Testis (tissue), 5 donors: ENCODE measurements at places on chromosomes 3 and 15.

DNA sequence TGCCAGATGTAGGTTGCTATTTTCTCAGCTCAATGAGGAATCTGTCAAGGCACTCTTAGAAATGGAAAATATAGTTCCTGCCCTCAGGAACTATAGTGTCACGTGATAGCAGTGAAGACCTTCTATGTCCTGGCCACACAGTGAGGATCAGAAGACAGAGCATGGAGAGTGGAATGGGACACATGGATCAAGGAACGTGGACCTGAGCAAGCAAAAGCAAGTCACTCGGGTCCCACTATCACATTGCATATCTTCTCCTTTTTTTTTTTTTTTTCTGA, 21.2 kb downstream of the SMAD3 start:
- no peak overlapping the region for H3K4me3 ChIP-seq
- no peak overlapping the region for H3K27ac ChIP-seq
- no peaks in the 10 kb centered on the region for H3K27me3 ChIP-seq
- no peaks in the 10 kb centered on the region for H3K36me3 ChIP-seq
- peaks cover 41% of the 10 kb centered on the region for H3K4me1 ChIP-seq

GRCh38 chr15:31145271-31145911, 43.9 kb upstream of the TRPM1 start:
- DNase-seq: no peak
- H3K4me3 ChIP-seq: no peak overlapping the region
- H3K36me3 ChIP-seq: no peaks in the 10 kb centered on the region
- no peak overlapping the region for H3K27ac ChIP-seq

- no peaks in the 10 kb centered on the region for H3K27me3 ChIP-seq
- H3K4me3 ChIP-seq: no peak overlapping the region
- peaks cover 20% of the 10 kb centered on the region for H3K4me1 ChIP-seq
- H3K36me3 ChIP-seq: no peaks in the 10 kb centered on the region
Measured at GRCh38 chr15:73955326-73955725, 29.1 kb downstream of the LOXL1 start.

DNA sequence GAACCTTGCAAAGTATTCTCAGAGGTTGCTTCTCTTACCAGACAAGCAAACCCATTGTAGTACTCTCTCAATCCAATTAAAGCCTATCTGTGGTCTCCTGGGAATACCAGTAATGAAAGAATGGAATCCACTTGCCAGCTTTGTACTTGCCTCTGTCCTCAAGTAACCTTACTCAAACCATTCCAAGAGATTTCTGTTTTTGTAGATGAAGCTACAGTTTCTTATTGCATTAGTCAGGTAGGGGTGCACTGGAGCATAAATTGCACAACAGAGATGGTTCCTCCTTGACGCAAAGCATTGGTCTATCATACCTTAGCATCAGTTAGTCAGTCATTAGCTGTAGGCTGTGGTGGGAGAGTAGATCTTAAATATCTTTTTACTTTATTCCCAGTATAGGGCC, 52.9 kb downstream of the BTLA start:
- no peak overlapping the region for H3K27ac ChIP-seq
- H3K4me3 ChIP-seq: no peak overlapping the region
- DNase-seq: no peak
- H3K36me3 ChIP-seq: no peaks in the 10 kb centered on the region
- no peaks in the 10 kb centered on the region for H3K4me1 ChIP-seq
